ENCODE measurements at places on chromosomes 6 and 20.

DNA sequence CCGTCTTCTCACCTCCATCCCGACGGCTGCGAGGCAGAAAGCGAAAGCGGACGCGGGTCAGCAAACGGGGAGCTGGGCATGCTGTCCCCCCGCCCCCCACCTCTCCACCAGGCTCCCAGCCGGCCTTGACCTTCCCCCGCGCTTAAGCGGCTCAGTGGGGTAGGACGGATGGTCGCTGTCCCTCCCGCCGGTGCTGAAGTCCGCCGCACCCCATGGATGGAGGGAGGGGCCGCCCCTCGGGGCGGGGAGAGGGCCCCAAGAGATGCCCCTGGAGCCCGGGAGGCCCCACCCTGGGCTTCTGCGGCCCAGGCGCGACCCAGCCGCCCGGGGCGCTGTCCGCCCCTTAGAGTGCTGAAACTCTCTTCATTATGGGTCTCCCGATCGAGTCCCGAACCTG is at the start of gene KCNB1:
TSS of gene KCNB1 (minus strand) at position 48 of the 397 bp plus-strand sequence. CDS start 188 bp downstream, outside the sequence.
- peak; percentile 4 for DNase-seq

GRCh38 chr6:37938909-37939308 is 119.4 kb downstream of the ZFAND3 start:
- no peak for DNase-seq

GRCh38 chr6:69064226-69064625 is 429.1 kb downstream of the ADGRB3 start:
- DNase-seq = no peak

GRCh38 chr20:34122274-34122980 is 10.4 kb upstream of the EIF2S2 start:
- no peak for DNase-seq

DNA sequence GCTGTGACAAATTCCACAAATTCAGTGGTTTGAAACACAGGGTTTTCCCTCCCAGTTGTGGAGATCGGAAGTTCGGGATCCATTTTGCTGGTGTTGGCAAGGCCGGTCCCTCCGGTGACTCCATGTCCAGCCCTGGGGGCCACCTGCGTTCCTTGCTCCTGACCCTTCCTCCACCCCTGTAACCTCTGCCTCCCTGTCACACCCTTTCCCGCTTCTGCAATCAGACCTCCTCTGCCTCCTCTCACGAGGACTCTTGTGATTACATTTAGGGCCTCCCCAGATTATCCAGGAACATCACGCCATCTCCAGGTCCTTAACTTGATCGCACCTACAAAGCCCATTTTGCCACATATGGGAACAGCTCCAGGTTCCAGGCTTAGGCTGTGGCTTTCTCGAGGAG is 12.5 kb downstream of the RPS6KA2 start:
- no peak for DNase-seq

DNA sequence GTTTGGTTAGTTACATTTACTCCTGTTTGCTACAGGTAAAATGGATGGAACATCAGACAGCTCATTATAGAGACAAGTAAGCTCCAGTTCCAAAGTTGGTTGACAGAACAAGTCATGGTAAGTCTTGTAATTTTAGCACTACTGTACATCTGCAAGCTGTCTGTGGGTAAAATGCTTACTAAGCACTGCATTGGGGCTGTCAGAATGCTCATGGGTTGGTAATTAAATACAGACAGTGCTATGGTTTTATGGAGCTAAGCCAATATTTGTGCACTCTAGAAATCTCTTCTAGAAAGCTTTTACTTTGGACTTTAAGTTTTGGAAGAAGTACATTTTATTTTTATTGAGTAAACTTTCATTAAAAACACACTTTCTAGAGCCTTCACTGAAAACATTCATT is 419.2 kb upstream of the MMS22L start:
- no peak for DNase-seq

DNA sequence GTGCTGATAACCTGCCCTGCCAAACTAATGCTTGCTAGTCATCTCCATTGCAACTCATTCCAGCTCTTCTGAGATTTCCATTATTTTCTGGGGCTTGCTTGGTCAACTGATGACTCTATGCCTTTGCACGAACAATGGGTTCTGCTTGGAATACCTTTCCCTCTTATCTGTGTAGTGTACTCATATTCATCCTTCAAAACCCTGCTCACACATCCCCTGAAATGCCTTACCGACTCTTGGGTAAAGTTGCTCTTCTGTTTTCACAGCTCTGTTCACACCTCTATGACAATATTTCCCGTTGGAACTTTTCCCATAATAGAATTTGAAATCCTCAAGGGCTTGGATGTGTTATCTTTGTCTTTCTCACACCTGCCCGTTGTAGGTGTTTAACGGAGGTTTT is 331.0 kb upstream of the SOX4 start:
- no peak for DNase-seq

DNA sequence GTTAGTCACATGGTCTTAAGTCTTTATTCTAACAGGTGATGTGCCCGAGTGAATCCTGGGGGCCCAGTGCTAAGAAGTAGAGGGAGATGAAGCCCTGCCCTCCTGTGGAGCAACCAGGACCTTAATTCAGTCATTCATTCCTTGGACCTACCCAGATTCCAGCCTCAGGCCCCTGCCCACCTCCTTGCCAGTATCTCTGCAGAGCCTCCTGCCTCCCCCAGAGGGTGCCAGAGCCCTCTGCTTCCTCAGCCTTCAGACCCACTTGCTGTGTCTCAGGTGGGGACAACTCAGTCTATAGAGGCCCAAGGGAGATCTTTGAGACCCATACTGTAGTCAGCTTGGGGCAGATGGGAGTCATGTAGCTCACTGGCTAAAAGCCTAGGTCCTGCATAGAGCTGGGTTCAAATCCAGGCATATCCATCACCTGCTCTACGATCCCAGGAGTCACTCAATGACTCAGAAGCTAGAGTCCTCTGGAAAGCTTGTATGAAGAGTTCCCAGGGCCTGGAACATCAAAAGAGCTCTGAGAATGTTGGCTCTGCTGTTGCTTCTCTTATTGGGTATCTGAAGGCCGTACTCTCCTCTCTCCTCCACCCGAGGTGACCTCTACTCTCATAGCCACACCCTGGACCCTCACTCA is 3.9 kb upstream of the SIGLEC1 start:
- no peak for DNase-seq

DNA sequence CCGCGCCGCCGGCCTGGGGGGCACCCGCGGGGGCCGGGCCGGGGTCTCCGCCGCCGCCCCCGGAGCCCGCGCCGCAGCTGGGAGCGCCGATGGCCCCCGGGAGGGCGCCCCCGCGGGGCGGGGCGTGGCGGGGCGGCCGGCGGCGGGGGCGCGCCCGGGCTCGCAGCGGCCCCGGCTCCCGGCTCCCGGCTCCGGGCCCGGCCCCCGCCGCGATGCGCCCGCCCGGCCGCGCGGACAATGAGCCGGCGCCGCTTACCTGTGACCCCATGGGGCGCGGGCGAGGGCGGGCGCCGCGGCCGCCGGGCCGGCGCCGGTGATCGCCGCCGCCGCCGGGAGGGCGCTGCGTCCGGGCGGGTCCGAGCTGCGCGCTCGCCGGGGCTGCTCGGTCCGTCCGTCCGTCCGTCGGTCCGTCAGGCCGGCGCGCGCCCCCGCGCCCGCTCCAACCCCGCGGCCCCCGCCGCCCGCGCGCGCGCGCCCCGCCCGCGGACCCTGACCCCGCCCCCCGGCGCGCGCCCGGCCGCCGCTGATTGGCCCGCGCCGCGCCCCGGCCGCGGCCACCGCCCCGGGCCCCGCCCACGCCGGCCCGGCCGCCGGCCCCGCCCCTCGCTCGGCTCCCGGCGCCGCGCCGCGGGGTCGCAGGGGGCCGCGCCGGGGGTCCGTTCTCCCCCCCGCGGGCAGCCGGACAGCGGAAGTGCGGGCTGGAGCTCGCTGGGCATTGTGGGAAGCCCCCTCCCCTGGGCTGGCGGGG is at the start of gene ZBTB46:
TSS of gene ZBTB46 (minus strand) at position 424 of the 748 bp plus-strand sequence. CDS start 40,507 bp downstream, outside the sequence.
- no peak for DNase-seq

DNA sequence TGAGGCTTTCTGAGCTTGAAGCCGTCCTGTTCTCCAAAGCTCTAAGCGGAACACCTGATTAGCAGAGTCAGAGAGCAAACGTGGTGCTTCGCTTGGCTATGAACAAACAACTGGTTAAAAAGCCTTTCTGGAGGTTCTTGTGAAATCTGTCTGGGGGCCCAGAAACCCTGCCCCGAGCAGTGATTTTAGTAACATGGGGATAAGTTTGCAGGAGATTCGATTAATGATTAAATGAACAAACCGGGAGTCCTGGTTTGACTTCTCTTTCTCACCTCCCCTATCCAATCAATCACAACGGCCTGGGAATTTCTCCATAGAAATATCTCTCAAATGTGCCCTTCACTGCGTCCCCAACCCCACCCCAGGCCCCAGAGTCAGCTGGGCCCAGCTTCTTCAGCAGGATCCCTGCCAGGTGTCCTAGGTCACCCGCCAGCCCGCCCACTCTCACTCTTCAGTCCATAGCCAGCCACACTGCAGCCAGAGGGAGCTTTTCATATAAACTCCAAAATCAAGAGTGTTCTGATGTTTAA is 43.6 kb downstream of the ZDHHC14 start:
- no peak for DNase-seq

DNA sequence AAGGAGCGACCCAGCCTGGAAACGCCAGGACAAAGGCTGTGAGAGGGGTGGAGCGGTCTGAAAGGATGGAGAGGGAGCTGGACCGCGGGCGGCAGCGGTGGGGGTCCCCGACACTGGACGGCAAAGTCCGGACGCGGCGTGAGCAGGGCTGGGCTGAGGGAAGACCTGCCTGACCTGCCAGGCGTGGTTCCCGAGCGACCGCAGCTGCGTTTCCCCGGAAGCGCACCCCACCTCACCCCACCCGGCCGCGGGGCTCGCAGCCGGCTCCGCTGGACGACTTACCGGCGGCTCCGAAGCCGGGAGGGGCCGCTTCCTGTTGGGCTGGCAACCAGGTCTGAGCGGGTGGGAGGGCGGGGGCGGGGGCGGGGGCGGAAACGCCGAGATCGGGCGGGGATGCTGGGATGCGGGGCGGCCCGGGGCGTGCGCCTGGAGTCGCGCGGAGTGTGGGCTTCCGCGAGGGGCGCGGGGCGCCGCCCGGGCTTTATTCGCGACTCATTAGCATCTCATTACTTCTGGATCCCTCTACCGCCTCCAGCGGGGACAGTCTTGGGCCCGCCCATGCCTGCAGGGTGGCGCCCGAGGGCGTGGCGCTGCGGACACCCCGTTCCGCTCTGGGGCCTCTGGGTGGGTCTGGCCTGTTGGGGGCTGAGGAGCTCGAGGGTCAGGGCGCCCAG is at the start of gene MICAL1:
TSS of gene MICAL1 (minus strand) at position 336 of the 674 bp plus-strand sequence. CDS start 1,576 bp downstream, outside the sequence.
- DNase-seq = peak; percentile 33

GRCh38 chr6:44926556-44926955 is 401.6 kb upstream of the RUNX2 start:
- DNase-seq = no peak

DNA sequence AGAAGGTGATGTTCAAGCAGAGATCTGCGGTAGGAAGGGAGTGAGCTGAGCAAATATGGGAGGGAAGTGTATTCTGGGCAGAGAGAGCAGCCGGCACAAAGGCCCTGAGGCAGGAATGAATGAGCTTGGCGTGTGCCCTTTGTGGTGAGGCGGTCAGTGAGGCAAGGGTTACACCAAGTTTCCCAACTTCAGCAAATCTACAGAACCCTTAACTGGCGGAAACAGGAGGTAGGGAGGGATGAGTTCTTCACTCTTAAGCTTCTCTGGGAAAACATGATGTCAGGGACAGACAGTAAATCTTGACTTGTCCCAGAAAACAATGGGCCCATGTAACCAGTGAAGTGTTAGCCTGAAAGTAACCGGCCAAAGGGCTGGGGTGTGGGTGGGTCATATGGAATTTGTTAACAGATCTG is 97.1 kb upstream of the PTPN1 start:
- DNase-seq = no peak

- no peak for DNase-seq
Observed at GRCh38 chr6:159053781-159054398, 9.1 kb upstream of the TAGAP start.

- DNase-seq = no peak
Observed at GRCh38 chr6:83464381-83465140, 33.7 kb upstream of the ME1 start.

- no peak for DNase-seq
Observed at GRCh38 chr6:112639391-112639831, 292.3 kb downstream of the RFPL4B start.

DNA sequence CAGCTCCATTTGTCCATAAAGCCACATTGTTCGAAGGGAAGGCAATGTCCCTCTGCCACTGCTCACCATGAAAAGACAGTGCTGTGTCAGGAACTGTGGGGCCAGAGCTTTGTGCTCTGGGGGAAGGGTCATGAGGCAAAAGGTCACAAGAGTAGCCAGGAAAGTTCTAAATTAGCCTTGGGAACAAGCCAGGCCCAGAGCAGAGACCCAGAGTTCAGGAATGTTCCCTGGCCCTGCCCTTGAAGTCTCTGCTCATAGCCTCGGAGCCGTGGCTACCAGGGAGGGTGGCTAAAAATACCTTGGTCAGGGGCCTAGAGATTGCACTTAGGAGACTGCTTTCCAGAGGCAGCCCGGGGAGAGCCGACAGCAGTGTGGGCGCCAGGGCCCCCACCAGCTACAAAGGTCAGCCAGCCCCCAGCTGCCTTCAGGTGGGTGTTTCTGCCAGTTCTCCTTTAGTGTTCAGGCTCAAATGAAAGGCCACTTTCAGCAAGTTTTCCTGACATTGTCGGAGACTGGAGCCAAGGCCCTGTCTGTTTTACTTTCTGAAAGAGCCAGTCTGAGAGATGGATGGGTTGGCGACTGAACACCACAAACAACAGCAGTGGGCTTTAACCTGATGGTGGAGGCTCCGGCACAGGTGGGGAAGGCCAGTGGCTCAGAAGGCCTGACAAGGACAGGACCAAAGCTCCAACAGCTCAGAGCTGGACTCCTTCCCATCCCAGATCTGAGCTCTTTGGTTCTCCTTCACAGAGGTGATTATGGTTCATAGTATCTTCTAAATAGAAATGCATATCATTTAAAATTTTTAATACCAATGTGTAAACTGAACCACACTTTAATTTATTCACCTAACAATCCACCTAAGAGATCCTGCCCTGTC is 76.2 kb downstream of the CDH26 start:
- no peak for DNase-seq

- no peak for DNase-seq
Observed at GRCh38 chr6:168992446-168993144, 261.1 kb downstream of the THBS2 start.

- DNase-seq = peak; percentile 27
Observed at GRCh38 chr6:133983099-133983939, 30.3 kb downstream of the TBPL1 start.

GRCh38 chr20:10696650-10697049 is 22.9 kb upstream of the JAG1 start:
- DNase-seq = no peak

GRCh38 chr20:18904624-18905023 is 91.0 kb downstream of the SCP2D1 start:
- DNase-seq = no peak

DNA sequence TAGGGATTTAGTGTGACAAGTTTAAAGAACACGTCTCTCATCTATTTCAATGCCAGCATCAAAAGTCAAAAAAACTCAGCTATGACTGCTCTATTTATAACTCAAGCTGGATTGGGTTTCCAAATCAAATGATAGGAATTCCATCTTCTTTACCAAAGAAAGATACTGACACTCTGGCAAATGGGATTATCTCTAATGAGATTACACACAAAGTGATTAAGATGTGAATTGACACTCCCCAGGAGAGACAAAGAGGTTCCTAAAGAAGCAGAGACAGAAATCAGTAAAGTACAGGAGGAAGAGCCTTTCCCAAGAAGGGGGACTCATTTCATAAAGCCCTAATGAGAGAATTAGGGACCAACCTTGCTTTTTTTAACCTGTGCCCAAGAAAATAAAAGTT is 92.1 kb downstream of the ID4 start:
- DNase-seq = no peak
